ENCODE measurements at places on chromosomes 16 and 17. TPM values are rescaled to one million over a fixed set of nuclear protein-coding genes. Genes with fewer than 3 reads are reported as not detected.

The ADAM11 gene
- total RNA-seq: 2.7 TPM

The CARD14 gene
- total RNA-seq: not detected

The TMEM238L gene
- total RNA-seq: not detected

The PIRT gene
- not detected for total RNA-seq

The PARD6A gene
- 1.7 TPM for total RNA-seq

The PRSS36 gene
- 0.91 TPM for total RNA-seq

The AHSP gene
- total RNA-seq: not detected

The C17orf67 gene
- total RNA-seq: 2.3 TPM

The TNFRSF17 gene
- total RNA-seq: not detected

The TLCD2 gene
- total RNA-seq: 1.5 TPM

The KRTAP1-5 gene
- not detected for total RNA-seq

The HASPIN gene
- total RNA-seq: 15.7 TPM

The CSH2 gene
- total RNA-seq: not detected
